CD4-positive, alpha-beta memory T cell (primary cell): ENCODE measurements at places on chromosomes 1 and 21.

- DNase-seq: peak; percentile 74
Observed at GRCh38 chr1:193537266-193538002, 351.0 kb upstream of the B3GALT2 start.

GRCh38 chr1:201139306-201139705 lies 12.3 kb upstream of the ASCL5 start:
- DNase-seq: no peak

GRCh38 chr1:201937624-201938213 lies 8.6 kb downstream of the LMOD1 start:
- DNase-seq: no peak

DNA sequence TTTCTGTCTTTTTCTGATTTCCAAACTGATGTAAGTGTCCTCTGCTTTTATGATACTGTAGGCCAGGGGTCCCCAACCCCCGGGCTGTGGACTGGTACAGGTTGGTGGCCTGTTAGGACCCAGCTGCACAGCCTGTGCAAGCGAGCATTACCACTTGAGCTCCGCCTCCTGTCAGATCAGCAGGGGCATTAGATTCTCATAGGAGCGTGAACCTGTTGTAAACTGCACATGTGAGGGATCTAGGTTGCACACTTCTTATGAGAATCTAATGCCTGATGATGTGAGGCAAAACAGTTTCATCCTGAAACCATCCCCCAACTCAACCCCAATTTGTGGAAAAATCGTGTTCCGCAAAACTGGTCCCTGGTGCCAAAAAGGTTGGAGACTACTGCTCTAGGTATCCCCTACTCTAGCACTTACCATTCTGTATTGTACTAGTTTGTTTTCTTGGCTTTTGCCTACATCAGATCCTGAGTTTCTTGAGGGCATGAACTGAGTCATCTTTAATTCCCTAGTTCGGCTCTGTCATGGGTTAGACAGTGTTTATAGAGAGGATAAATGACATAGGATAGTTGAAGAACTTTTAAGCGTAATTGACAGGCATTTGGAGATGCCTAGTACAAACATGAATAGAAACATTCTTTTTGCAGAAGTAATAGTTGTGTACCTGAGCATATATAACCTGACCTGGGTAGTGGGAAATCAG lies 4.1 kb downstream of the ABCD3 start:
- no peak for DNase-seq

DNA sequence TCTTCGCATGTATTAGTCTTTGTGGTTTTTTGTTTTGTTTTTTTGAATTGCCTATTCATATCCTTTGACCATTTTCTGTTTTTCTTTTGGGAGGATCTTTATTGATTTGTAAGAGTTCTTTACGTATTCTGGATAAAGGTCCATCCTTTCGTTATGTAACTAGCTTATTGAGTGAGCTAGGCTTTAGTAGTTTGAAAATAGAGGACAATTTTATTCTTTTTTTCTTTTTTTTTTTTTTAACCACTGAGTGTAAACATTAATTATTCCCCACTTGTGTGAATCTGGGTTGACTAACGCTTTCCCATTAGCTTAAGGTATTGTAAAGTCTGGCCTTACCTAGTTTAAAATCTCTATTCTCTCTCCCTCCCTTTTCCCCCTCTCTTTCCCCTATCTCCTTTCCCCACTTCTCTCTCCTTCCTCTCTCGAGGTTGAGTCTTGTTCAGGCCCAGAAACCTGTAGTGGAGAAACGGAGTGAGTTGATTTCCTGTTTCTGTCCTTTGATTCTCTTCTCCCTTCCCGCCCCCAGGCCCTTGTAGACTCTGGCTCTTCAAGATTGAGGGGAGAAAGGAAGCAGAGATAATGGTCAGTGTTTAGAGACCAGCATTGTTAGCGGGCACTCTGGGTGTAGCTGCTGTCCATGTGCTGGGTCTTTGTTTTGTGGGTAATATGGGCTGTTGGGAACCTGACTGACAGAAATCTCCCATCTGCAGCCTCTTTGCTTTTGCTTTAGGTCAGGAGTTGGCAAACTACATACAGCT lies 1.5 kb downstream of the MORC3 start:
- DNase-seq: no peak

GRCh38 chr1:156880473-156880872 lies 13.0 kb upstream of the PEAR1 start:
- DNase-seq: no peak

- no peak for DNase-seq
Observed at GRCh38 chr1:42964044-42964812, 5.6 kb upstream of the SLC2A1 start.

- no peak for DNase-seq
Observed at GRCh38 chr1:45423906-45424678, 66.9 kb downstream of the TESK2 start.

- no peak for DNase-seq
Observed at GRCh38 chr21:15250384-15250783, 185.6 kb upstream of the NRIP1 start.

DNA sequence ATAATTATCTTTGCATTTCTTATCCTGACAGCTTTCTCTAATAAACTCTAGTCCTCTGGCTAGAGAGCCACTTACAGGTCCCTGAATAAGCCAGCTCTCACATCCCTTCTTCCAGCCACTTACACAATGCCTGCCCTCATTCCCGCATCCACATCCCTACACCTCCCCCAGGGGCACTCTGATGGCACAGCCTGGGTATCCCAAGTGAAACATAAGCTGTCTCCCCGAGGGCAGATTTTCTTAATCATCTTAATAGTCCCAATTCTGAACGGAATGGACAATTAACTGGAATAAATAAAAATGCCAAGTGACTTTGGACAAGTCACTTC lies 4.9 kb downstream of the RHOC start:
- no peak for DNase-seq

DNA sequence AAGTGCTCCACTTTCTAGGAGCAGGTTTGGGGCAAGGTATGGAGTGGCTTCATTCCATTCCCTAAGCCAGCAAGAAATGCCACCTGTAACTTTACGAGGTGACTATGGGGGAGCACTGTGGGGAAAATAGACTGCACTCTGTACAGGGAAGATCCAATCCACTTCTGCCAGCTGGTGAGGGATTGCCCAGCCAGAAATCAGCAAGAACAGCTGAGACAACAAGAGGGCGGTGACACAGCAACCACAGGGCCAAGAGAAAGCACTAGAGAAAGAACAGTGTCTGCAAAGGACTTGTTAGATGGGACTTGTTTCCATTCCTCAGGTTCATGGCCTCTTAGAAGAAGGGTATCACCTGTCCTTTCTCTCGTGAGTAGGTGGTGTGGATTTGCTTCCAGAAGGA lies 19.6 kb downstream of the CAPN8 start:
- DNase-seq: no peak

DNA sequence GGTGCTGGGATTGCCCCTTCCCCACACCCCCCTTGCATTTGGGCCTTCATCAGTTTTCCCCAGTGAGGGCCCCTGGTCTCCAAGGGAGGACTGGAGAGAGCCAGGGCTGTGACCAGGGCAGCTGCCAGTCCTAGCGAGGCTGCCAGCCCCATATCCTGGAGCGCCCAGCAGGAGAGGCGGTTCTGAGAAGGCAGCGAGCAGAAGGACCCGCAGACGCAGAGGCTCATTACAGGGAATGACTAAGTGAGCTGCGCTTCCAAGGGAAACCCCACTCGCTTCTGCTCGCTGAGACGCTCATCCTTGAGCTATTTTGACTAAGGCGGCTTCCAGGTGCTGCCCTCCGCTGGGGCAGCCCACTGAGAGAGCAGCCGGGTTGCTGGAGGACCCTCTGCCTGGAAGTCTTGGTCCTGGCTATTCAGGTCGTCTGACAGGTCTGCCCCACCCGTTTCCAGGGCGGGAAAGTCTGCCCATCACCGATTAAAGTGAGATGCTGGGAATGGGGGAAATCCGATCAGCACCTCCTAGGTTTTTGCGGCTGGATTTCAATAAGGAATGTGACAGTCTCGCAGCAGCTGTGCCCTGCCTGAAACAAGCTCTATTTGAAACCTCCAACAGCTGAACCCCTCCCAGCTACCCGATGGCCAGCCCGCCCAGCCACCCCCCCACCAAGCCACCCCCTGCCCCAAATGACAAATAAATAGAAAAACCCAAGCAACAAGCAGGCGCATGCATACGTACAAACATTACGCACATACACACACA lies 2.8 kb downstream of the KCNN3 start:
- no peak for DNase-seq

- DNase-seq: no peak
Observed at GRCh38 chr1:238112952-238113621, 222.4 kb upstream of the ZP4 start.

- no peak for DNase-seq
Observed at GRCh38 chr1:204041803-204042505, 31.0 kb upstream of the SOX13 start.

- DNase-seq: no peak
Observed at GRCh38 chr1:68976916-68977610, 480.2 kb upstream of the DEPDC1 start.

GRCh38 chr1:247627951-247628350 lies 22.6 kb downstream of the OR2G3 start:
- no peak for DNase-seq

DNA sequence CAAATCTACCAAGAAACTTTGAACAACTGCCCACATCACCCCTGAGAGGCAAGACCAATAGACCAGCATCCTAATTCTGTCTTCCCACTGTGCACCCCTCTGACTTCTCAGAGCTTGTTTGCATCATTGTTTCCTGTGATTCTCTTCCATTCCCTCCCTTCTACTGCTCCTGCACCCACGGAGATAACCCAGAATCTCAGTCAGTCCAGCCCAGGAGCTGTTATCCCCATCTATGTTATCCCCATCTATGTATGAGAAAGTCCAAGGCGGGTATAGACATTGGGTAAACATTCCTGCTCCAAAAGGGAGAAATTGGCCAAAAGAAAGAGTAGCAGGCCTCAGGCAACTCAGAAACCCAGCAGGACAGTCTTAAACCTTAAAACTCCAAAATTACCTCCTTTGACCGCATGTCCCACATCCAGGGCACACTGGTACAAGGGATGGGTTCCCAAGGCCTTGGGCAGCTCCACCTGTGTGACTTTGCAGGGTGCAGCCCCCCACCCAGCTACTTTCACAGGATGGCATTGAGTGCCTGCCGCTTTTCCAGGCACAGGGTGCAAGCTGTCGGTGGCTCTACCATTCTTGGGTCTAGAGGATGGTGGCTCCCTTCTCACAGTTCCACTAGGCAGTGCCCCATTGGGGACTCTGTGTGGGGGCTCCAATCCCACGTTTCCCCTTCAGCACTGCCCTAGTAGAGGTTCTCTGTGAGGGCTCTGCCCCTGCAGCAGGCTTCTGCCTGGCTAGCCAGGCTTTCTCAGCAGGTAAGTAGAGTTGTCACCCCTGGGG lies 414.8 kb downstream of the NPHP4 start:
- no peak for DNase-seq

GRCh38 chr1:200474633-200475032 lies 64.8 kb upstream of the ZNF281 start:
- DNase-seq: no peak

DNA sequence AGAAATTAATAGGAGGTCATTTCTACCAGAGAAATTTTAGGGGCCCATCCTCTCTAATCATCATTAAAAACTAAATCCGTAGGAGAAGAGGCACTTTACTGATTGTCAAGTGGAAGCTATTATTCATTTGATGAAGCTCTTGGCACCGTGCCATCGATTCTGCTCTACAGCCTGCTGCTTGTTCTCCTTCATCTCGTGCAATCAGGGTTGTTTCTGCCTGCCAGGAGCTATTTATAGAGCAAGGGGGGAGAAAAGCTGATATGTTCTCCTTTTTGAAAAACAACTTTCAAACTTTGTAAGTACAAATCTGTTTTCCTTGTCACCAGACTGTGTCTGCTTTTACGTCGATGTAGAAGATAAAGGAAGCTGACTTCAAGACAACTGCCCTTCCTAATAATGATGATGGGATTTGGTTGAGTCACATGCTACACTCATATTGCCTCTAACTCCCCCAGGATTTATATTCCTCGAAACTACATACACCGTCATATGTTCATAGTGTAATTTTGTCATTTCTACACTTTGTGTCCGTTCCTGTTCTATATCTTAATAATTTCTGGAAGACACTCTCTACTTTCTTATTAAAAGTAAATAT lies 169.6 kb upstream of the LHX8 start:
- DNase-seq: no peak

DNA sequence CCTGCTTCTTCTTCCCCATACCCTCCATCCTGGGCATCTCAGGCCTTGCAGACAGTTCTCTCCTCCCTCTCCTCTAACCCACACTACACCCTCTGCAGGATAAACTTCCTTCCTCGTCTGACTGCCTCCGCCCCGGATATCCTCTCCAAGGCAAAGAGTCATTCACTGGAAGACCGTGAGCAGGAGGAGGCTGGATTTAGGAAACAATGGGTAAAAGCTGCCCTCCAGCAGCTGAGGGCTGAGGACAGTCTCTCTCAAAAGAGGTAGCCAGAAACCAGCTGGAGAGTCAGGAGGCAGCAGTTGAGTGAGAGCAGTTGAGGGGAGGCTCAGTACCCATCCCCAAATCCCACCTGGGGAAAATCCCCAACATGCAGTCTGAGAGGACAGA lies 1.4 kb downstream of the CSRP1 start:
- no peak for DNase-seq

DNA sequence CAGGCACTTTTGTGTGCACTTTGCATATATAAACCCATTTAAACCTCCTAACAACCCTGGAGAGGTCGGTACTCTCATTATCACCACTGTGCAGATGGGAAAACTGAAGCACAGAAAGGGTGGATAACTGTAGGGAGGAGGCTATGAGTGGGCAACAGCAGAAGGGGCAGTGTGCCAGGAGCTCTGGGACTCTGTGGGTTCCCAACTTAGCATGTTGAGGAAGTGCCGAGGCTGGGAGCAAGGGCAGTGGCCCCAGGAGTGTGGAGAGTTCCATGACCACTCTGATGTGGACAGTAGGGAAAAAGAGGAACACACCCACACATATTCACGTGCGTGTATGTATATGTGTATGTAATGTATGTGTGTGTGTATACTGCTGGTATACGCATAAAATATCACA lies 25.7 kb upstream of the KCNC4 start:
- no peak for DNase-seq

DNA sequence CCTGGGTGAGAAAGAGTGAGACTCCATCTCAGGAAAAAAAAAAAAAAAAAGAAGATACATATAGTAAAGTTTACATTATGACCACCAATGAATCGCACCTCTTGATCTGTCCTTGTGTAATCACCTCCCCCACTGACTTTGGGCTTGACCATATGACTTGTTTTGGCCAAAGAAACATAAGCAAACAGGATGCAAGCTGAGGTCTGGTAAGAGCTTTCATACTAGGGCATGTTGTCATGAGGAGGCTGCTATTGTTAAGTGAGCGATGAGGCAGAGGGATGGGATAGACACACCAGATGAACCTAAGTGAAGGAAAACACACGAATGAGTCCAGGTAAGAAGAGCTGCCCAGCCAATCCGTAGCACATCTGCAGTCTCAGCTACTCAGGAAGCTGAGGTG lies 10.7 kb downstream of the ENAH start:
- DNase-seq: no peak

DNA sequence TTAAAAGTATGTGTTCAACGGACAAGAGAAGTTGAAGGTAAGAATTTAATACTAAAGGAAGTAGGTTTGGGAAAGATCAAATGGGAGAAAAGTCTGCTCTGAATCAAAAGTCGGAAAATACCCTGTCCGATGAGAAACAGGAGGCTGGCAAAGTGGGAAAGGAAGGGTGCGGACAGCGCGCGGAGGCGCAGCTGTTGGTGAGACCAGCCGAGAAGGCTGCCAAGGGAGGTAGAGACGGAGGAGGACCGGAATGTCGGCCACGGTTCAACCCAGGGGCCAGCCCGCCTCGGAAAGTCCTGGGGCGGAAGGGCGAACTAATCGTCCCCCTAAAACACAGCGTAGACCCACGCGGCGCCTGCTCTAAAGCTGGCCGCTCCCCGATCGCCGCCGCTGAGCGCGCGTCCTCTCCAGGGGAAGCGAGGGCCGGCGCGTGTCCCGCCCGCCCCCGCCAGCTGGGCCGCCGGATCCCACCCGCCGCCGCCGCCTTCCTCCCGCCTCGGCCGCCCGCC lies 639 bp upstream of the SPATA1 start:
- no peak for DNase-seq
